NCI-H1417 treated with DMSO at 0.1 percent for 48 hours (cell line): ENCODE measurements at places on chromosomes 5 and 9.

DNA sequence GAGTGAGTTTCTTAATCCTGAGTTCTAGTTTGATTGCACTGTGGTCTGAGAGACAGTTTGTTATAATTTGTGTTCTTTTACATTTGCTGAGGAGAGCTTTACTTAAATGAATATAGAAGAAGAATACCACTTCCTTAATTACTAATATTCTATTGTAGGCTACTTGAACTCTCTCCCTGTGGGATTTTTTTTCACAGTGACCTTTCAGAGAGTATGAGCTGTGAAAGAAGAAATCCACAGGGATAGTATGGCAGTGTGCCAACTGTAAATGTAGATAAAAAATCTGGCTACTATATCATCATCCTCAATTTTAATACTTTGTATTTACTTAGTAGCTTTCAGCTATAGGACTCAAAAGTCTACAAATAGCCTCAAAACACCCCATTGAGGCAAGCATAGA, 67.3 kb downstream of the COMMD10 start:
- no peak for DNase-seq

- DNase-seq, result no peak
Observed at GRCh38 chr5:181190711-181191525, 14.1 kb downstream of the TRIM7 start.

GRCh38 chr5:79031485-79031867, 38.0 kb downstream of the DMGDH start:
- DNase-seq, result no peak

DNA sequence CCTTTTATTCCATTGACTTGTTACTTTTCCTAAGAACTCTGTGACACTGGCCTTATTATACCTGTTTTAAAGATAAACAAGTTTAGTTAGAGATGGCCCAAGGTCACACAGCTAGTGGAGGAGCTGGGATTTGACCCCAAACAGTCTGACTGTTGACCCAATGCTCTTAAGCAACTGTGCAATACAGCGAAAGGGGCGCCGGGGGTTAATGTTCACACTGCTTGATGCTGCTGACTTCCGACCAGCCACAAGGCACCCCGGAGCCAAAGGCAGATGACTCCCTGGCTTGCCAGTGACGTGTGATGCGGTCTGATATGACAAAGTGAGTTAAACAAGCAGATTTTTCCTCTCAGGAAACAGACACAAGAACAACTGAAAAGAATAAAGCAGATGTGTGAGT, 23.9 kb downstream of the PIK3R1 start:
- no peak for DNase-seq

- no peak for DNase-seq
Observed at GRCh38 chr9:21551401-21551800, 69.3 kb upstream of the IFNE start.

DNA sequence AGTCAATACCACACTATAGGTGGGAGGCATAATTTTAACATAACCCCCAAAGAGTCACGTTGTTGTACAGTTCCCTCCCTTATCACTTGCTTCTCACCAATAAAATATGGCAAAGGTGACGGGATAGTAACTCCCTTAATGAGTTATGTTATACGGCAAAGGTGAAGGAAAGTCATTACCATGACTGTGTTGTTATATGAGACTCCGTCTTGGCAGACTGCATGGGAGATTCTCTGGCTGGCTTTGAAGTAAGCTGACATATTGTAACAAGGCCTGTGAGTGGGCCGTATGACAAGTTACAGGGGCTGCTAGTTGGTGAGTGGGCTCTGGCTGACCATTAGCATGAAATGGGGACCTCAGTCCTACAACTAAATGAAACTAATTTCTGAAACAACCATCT, 366.4 kb upstream of the FTMT start:
- DNase-seq, result no peak

DNA sequence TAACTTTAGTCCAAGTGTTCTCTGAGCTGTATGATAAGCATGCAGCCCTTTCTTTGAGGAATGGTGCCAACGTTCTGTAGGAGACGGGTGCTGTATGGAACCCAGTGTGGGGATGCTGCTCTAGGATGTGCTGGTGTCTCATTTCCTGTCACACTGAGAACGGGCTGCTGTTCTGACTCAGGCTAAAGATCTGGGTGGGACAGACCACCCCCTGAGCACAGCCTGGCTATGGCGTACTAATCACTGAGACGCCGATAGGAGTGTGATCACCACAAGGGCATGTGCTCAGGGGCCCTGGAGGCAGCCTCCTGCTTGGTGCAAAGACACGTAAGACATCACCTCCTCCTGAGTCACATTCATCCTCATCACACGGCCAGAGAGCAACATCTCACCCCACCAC, 240.4 kb downstream of the IRX2 start:
- no peak for DNase-seq

DNA sequence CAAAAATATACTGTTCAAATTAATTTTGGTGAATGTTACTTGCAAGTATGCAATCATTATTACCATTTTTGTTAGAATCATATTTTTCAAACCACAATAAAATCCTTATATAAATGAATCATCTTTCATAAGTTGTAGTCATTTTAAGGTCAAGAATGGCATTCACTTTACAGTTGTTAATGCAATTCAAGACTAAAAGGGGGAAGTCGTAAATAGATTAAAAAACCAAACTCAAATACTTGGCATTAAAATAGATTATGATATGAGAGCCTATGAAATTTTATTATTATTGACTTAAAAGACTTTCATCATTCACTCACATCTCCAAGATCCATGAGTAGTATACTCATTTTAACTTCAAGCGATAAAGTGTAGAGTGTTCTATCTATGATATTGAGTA, 11.6 kb downstream of the CDH9 start:
- DNase-seq, result no peak

DNA sequence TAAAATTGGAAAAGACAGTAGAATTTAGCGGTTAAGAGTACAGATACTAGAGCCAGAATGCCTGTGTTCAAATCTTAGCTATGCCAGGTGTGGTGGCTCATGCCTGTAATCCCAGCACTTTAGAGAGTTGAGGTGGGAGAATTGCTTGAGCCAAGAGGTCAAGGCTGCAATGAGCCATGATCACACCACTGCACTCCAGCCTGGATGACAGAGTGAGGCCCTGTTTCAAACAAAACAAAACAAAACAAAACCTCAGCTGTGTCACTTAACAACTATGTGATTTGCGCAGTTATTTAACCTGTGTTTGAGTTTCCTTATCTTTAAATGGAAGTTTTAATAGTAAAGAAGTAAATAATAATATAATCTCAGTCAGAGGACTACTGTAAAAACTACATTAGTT, 68.3 kb downstream of the TBCA start:
- no peak for DNase-seq

- no peak for DNase-seq
Observed at GRCh38 chr9:37575511-37575914, 667 bp downstream of the FBXO10 start.

DNA sequence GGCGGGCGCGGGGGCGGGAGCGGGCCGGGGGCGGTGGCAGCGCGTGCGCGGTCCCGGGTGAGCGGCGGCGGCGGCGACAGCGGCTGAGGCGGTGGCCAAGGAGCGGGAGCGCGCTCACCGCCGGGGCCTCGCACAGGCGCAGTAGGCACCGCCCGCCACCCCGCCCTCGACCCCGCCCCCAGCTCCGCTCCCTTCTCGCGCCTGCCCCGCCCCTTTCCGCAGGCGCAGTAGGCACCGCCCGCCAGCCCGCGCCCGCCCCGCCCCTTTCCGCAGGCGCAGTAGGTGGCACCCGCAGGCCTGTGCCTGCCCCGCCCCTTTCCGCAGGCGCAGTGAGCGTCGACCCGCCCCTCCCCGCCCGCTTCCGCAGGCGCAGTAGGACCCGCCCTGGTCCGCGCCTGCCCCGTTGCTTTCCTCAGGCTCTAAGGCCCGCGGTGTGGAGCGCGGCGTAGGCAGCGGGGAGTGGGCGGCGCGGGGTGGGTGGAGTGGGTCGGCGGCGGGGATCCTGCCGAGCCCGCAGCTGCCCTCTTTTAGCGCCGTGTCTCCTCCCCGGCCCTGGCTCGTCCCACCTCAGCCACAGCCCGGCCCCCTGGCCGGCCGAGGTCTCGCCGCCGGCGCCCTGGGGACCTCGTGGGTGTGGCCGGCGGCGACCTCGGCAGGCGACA, at the start of gene CAMSAP1:
Gene CAMSAP1 (minus strand): TSS at position 116 of the 662 bp plus-strand sequence. CDS start 387 bp downstream, outside the sequence.
- peak; percentile 81 for DNase-seq

DNA sequence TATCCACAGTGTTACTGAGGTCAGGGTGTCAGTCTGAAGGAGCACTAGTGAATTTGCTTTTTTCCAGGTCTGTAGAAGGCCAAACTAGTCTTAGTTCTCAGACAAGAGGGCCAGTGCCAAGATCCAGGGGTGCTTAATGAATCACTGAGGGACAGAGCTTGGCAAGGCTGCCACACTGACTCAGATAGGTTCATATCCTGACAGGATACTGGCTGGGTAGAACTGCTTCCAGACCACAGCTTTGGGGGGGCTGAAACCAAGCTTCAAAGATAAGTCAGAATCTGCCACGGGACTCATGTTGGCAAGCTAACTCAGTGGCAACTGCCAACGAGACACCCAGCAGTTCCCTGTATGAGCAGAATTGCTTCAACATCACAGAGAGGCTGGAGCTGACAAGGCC, 1125.4 kb downstream of the EFNA5 start:
- DNase-seq, result no peak

- no peak for DNase-seq
Observed at GRCh38 chr5:6859023-6859422, 145.8 kb downstream of the TENT4A start.

- DNase-seq, result no peak
Observed at GRCh38 chr5:132895719-132896305, 22.3 kb downstream of the LEAP2 start.

DNA sequence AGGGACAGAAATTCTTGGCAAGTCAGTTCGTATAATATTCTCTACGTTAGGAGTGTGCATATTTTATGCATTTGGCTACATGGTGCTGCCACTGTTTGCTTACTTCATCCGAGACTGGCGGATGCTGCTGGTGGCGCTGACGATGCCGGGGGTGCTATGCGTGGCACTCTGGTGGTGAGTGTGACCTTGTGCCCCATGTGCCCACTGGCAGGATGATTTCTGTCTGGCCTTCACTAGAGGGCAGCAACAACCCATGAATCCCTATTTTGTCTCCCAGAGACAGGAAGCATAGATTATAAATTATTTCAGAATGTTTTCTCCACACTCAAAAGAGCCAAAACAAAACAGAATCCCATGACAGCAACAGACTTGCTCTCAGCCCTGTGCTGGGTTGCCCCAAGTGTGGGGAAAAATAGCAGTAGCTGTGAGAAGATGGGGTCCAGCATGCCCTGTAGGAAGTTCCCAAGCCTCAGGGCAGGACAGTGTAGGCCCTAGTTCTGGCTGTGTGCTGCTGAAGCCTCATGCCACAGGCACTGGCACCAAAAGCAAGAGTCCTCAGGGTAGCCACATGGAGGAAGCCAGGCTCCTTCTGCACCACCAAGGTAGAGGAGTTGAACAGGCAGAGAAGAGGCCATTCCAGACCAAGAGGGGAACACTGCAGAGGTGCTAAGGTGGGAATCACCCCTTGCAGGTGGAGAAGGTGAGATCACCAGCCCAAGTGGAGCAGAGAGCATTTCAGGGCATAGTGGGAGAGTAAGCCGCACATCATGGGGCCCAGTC, 16.0 kb downstream of the SLC22A5 start:
- no peak for DNase-seq

GRCh38 chr9:17614903-17615302, 36.0 kb downstream of the SH3GL2 start:
- DNase-seq, result no peak

DNA sequence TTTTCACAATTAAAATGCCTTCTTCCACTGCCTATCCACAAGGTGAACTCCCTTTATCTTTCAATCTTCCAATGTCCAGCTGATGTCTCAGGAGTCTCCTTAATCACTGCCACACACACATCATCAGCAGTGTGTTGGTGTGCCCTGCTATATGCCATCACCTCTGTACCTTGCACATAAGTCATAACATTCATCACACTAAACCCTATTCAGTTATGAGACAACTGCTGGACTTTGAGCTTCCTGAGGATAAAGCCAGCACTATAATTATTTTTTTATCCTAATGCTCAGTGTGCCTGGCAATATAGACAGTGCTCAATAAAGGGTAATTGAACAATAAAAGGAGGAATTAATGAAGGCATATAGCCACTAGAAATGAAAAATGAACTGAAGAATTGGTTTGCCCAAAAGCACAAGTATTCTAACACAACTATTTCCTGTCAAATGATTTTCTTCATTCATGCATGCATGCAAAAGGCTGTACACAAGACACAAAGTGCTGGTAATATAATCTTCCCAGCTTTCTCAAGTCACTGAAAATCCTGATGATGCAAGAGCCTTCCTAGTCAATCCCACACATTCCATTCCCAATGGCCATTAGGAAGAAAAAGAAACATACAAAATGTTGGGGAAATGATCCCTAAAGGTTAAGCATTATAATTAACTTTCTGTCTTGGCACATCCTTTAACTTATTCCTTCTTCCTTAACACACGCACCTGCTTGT, 32.4 kb downstream of the LPAR1 start:
- DNase-seq, result no peak

- DNase-seq, result no peak
Observed at GRCh38 chr9:75471549-75472114, 383.3 kb downstream of the OSTF1 start.

GRCh38 chr9:91162784-91163443, 198.8 kb downstream of the AUH start:
- DNase-seq, result no peak

- DNase-seq, result no peak
Observed at GRCh38 chr5:8241558-8241957, 372.6 kb downstream of the MTRR start.

- DNase-seq, result no peak
Observed at GRCh38 chr5:102294886-102295395, 1.1 kb downstream of the SLCO4C1 start.

DNA sequence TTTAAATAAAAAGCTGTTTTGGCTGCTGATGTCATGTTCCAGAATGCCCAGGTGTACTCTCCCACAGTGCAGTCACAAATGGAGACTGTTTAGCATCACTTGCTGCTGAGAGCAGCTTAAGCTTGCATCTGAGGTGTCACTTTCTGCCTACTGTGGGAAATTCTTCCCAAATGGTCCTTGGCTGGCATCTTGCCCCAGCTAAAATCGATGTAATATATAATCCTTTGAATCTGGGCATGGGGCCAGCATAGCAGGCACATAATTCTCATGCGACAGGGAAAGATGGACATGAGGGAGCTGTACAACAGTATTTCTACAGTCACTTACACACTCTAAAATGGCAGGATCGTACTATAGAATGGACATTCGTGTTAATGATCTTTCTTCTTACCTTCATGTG, 144.3 kb downstream of the MACIR start:
- no peak for DNase-seq

DNA sequence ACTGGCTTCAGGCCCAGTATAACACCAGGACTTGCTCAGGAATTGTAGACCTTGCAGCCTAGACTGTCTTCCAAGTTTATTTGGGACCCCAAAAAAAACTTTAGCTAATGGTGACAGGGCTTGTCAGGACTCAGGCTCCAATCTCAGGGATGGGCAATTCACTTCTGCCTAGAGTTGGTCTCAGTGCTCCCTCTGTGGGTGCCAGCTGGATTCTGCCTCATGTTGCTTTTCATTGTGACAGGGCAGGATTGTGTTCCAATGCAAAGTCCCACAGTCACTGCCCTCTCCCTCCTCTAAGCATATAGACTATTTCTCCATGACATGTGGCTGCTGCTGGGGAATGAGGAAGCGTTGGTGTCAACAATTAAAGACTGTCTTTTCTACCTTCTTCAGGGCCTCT, 174.7 kb downstream of the CYLC2 start:
- no peak for DNase-seq

- no peak for DNase-seq
Observed at GRCh38 chr5:136740228-136740627, 374.9 kb upstream of the TRPC7 start.

- no peak for DNase-seq
Observed at GRCh38 chr9:137761032-137761431, 116.5 kb upstream of the CACNA1B start.
